ENCODE measurements at places on chromosomes 6 and 20.

DNA sequence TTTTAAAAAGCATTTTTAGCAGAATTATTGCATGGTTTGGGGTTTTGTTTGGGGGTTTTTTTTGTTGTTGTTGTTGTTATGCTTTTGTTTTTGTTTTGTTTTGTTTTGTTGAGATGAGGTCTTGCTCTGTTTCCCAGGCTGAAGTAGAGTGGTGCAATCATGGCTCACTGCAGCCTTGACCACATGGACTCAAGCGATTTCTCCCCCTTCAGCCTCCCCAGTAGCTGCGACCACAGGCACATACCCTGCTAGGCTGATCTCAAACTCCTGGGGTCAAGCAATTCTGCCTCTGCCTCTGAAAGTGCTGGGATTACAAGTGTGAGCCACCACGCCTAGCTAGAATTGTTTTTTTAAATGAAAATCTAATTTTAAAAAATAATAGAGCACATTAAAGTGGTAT, 35.7 kb downstream of the UBR2 start:
- no peak for DNase-seq

DNA sequence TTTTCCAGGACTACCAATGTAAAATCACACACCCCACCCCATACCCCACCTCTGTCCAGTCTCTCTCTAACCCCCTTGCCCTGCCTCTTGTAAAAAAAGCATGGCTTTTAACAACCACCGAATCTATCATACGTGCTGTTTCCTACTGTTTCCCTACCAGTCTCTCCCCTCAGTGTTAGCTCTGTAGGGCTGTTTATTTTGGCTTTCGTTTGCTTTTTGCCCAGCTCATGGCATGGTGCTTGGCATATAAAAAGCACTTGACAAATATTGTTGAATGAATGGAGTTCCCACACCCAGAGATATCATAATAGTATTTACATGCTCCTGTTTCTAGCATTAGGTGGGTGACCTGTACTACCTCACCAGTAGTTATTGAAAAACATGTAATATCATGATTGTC, 148.2 kb downstream of the OPRM1 start:
- no peak for DNase-seq

GRCh38 chr6:36133912-36134311, 3.6 kb downstream of the MAPK13 start:
- no peak for DNase-seq

- DNase-seq: no peak
Observed at GRCh38 chr6:27156874-27157458, 90.5 kb upstream of the PRSS16 start.

DNA sequence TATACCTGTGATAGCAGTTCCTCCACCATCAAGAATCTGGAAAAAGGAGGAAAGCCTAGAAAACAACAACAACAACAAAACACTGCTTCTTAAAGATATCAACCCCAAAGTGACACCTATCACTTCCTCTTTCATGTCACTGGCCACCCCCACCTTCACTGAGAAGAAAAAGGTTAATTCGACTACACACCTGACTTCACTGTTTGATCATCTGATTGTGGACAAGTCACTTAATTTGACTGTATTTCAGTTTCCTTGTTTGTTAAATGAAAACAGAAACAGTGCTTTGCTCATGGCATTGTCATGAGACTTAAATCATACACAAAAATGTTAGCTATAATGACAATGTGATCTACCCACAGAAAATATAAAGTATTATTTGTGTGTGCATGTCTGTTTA, 280.6 kb upstream of the SULF2 start:
- DNase-seq: no peak

GRCh38 chr6:69580706-69581105, 216.1 kb downstream of the LMBRD1 start:
- no peak for DNase-seq

DNA sequence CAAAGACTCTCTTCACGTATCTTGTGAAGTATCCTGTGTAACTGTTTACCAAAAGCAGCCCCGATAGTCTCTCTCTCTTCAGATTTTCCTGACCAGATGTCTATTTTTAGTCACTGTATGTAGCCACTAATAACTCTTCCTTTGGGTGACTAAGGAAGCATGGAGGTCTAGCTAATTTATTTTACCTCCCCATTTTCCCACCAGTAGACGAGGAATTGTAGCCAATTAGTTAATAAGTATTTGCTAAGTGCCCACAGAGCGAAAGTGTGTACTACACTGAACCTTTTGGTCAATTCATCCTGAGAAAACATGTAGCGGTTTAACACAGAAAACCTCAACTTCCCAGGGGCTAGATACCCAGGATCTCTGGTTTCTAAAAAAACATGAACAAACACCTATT, 180.6 kb downstream of the TBX18 start:
- DNase-seq: peak; percentile 35

GRCh38 chr20:54347166-54347833, 128.1 kb upstream of the DOK5 start:
- no peak for DNase-seq

DNA sequence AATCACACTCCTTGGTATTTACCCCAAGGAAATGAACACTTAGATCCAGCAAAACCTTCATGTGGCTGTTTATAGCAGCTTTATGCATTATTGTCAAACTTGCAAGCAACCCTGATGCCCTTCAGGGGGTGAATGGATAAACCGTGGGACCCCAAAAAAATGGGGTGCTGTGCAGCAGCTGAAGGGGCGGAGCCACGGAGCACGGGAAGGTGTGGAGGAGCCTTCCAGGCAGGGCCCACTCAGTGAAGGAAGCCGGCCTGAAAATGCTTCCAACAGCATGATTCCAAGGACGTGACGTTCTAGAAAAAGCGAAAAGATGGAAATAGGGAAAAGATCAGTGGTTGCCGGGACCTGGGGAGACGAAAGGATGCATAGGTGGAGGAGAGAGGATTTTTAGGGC, 25.6 kb upstream of the FRMD1 start:
- no peak for DNase-seq

- DNase-seq: peak; percentile 57
Observed at GRCh38 chr6:53926505-53926904, 131.7 kb downstream of the LRRC1 start.

DNA sequence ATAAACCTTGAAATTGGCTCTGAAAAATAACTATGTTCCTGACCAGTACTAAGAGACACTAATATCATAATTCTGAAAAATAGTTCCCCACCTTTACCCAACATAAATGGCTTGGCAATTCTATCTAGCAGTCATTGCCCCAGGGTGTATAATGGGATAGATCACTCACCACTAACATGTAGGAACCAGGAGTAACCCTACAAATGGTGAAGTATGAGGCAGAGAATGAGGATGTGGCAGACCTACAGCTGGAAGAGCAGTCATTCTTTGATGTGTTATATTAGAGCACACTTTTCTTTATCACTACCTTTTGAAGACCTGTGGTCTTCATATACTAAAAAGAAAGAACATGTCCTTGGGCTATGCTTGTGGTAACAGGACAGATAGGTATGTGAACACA, 136.5 kb upstream of the SYNDIG1 start:
- DNase-seq: no peak

DNA sequence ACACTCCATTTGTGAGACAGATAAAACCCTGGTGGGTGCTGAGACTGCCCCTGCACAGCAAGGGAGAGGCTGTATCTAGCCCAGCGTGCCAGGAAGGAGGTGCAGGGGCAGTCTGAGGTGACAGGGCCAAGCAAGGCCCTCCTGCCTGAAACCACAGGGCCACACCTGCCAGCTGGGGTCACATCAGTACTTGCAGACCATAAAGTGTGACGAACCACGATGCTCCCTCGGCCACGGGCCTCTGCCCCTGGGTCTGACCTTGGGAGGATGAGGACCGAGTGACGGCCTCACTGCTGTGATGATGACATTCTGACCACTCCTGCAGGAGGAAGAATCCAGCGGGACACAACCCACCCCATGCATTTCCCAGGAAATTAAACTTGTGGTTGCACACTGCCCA, 75.1 kb downstream of the NINL start:
- DNase-seq: no peak

DNA sequence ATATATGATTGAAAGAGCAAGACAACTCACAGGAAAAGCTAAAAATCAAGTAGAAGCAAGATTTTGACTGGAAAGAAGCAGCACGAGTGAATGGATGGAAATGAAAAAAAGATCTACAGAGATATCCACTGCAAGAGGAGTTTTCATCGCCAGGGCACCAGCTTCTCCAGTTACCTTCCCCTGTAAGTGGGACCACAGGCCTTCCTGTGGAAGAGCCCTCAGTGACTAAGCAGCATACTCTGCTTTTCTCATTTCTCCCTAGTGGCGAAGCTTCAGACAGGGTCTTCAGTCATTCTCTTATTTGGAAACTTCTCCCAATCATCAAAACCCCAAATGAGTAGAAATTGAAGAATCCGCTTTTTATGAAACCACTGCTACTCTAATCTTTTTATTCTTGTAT, 40.5 kb downstream of the ADGRB3 start:
- DNase-seq: no peak

- peak; percentile 82 for DNase-seq
Observed at GRCh38 chr6:41602864-41603608, 35.2 kb upstream of the MDFI start.

GRCh38 chr6:47086051-47086770, 44.1 kb upstream of the ADGRF1 start:
- DNase-seq: no peak

- no peak for DNase-seq
Observed at GRCh38 chr6:108801366-108801765, 46.9 kb upstream of the ARMC2 start.

DNA sequence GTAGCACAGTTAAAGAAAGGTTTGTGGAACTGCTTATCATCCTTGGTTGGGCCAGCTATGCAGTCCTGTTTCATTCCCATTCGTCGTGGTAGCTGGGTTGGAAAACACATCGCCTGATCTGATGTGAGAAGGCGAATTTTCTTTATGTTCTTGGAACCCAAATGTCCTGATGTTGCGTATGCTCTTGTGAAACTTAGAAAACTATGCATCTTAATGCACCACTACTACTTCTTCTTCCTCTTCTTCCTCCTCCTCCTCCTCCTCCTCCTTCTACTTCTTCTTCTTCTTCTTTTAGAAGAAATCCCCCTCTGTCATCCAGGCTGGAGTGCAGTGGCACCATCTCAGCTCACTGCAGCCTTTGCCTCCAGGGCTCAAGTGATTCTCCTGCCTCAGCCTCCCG, 381.6 kb downstream of the UTRN start:
- no peak for DNase-seq

DNA sequence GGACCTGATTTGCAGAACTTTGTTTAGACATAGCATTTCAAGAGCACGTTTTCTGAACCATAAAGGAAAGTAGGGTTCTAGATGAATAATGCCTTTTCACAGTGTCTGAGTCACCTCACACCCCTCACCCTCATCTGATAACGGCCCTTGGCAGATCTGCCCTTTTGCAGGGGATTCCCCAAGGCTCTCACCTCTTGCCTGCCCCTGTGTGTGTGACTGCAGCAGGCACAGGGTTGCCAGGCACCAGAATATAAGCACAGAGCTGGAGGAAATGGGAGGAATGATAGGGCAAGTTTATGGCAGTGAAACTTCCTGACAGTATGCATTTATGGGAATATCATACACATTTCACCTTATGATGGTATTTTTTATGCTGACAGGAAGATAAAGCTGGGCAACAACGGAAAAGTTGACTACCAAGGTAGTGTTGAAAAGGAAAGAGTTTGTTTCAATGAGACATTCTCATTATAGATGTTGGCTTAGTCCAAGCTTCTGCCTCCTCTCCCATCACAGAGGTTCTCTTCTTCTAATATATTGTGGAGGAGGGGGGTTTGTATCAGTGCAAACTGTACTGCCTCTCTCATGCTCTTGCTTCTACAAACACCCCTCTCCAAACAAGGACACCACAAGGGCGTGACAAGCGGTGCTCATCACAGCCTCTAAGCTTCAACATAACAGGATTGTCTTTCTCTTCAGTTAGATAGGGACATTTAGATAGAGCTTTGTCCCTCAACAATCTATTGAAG, 101.5 kb upstream of the BACH2 start:
- peak; percentile 83 for DNase-seq

DNA sequence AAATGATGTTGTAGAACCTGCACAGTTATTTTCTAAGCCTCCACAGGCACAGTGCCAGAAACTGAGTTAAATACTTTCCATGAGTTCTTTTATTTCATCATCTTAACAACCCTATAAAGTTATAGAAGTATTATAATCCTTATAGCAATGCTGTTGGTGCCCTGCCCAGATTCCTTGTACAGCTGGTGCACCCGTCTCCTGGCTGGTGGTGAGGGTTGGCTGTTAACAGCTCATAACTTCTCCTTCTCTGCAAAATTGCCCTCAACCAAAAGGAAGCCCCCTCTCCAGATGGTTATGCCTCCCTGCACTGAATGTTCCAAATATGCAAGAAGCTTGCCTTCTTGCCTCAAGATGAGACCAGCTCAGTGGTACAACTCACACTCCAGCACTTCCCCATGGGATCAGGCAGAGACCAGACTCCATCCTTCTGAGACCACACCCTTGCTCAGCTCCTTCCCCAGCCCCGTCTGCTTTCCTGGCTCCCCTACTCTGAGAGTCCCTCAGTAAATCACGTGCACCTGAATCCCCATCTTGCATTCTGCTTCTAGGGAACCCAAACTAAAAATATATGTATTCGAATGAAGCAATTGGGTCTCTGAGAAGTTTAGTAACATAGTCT, 304.4 kb upstream of the PLCB4 start:
- no peak for DNase-seq

DNA sequence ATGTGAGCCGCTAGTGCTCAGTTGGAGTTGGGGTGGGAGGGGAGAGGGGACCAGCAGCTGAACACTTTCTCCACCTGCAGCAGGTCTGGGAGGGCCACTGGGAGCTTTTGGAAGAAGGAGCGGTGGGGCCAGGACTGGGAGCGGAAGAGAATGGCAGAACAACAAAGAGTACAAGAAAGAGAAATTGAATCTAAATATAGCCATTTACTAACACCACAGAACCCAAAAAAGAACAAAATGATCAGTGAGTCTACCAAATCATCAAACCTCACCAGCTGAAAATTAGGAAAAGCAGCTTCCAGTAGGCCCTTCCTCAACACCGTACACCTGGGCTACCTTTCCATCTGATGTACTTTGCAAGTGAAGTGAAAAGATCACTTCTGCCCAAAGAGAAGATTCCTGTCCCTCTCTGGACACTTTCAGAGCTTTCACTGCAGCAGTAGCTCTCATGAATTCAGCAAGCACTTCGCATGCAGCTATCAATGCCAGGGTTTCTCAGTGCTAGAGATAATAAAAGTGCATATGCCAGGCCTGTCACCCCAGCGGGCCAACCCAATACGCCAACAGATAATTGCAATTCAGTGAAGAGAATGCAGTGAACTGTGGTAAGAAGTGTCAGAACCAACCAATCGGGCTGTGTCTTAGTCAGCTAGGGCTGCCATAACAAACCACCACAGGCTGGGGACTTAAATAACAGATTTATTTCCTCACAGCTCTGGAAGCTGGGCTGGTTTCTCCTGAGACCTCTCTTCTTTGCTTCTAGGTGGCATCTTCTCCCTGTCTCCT, 597 bp downstream of the LY86 start:
- no peak for DNase-seq

GRCh38 chr6:53109612-53110011, 39.0 kb downstream of the GCM1 start:
- no peak for DNase-seq

DNA sequence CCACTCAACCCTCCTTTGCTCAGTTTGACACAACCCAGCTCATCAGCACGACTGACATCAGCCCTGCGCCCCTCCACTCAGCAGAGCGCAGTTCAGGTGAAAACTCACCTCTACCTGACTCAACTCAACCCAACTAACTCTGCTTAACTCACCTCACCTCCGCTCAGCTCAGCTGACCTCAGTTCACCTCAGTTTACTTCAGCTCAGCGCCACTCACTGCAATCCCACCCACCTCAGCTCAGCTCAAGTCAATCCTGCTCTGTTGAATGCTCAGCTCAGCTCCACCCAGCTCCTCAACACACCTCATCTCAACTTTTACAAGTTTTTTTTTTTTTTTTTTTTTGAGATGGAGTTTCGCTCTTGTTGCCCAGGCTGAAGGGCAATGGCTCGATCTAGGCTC, 39.6 kb downstream of the CEBPB start:
- DNase-seq: no peak

All from endothelial cell of umbilical vein (primary cell).